ENCODE measurements at places on chromosomes 4 and X.

- DNase-seq = no peak
Observed at GRCh38 chrX:107747596-107748161, 27.9 kb downstream of the TSC22D3 start.

DNA sequence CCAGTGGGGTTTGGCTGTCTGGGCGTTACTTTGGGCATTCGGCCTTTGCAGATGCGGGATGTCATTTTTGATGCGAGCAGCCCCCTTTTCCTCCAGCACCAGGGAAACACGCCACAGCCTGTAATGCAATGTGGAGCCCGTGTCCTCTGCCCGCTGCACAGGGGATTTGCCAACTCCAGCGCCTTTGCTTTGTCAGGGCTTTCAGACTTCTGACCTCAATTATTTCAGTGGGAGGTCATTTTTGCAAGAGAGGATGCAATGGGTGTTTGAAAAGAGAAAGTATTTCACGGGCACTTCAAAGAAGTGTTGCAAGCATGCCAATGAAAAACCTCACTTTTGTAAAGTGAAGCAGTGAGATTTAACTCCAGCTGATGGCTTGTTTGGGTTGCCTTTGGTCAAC lies 11.5 kb downstream of the CLCN4 start:
- DNase-seq = no peak

DNA sequence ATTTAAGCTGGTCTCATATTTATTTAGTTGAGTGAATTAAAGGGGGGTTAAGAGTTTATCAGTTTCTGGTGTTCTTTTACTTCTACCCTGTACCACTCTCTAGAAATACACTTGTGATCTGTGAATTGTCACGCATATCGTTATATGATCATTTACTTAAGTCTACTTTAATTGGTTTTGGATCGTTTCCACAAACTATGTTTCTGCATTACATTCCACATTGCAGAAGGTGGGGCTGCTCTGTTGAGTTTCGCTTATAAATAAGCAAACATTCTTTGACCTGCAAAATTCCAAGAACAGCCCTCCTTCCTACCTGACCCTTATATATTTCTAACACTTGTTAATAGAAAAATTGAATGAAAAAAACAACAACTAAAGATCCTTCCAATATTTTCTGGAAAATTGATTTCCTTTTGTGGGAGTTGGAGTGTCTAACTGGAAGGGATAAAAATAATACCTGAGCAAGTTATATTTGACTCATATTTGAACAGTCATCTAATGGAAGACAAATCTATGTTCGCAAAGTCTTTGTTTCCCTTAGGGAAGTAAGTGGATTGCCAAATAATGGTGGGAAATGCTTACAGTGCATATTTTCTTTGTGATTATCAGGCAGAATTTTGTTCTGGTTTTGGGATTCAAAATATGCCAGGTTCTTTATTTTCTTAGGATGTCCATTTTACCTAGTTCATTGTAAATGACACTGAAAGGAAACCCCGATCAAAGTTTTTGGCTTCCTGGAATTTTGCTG lies 152.7 kb downstream of the RELL1 start:
- DNase-seq = no peak

DNA sequence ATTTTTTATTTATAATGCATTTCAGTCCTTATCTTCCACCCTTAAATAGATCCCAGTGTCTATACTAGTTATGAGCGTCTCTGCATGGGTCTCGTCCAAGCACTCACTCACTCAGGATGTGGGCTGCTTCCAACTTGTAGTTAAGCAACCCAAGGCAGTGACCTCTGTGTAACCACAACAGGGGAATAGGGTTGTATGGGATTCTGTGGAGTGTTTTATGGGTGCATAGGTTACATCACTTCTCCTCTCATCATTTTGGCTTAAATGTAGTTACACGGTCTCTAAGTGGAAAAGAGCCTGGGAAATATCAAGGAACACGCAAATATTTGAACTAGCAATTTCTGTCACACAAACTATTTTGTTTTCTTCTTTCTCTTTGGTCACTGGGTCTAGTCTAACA lies 931.0 kb downstream of the STIM2 start:
- DNase-seq = no peak

- no peak for DNase-seq
Observed at GRCh38 chr4:74631338-74631737, 163.0 kb downstream of the BTC start.

DNA sequence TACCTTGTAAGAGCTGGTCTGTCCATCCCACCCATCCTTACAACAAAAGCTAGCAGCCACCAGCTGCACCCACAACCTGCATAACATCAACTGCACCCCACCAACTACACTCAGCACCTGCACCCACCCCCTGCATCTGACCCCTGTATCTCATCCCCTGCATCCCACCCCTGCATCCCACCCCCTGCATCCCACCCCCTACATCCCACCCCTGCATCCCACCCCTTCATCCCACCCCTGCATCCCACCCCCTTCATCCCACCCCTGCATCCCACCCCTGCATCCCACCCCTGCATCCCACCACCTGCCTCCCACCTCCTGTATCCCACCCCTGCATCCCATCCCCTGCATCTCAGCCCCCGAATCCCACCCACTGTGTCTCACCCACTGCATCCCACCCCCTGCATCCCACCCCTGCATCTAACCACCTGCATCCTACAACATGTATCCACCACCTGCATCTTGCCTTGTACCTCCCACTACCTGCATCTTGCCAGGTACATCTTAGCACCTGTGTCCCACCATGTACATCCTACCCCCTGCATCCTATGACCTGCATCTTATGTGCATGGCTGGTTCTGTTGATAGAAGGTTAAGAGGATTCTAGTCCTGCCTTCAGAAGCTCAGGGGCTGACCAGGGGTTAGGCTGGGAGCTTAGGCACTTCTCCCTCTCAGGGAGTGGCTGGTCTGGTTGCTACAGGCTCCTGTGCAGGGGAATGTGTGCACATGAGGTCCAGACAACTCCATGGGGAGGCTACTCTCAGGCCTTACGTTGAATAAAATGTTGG lies 9.4 kb downstream of the TMEM271 start:
- DNase-seq = peak; percentile 62

- no peak for DNase-seq
Observed at GRCh38 chrX:123138473-123138872, 45.6 kb upstream of the GRIA3 start.

GRCh38 chrX:103782640-103783039 lies 6.0 kb downstream of the PLP1 start:
- DNase-seq = no peak

DNA sequence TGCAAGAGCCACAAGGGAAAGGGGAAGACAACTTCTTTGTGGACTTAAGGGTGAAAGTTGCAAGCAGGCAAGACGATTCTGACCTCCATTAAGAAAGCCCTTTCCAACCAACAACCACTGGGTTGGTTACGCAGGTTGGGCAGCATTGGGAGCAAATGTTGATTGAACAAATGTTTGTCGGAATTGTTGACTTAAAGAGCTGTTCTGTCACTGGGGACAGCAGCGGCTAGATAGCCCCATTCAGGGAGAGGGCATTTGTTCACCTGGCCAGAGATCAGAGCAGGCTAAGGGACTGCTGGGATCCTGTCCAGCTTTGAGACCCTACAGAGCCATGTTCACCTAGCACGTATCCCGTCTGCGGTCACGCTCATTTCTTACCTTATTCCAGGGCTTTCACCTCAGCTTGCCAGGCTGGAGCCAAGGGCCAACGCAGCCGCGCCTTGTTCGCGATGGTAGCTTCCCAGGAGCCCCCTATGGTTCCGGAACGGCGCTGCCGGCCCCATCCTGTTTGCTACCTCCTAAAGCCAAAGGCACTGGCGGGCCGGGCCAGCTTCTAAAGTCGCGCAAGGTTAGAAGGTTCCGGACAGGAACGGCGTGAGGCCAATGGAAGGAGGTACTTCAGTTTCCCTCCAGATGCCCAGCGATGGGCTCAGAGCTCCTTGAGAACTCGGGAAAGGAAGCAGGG lies 24.6 kb downstream of the F9 start:
- no peak for DNase-seq

- no peak for DNase-seq
Observed at GRCh38 chr4:187921946-187922623, 73.5 kb upstream of the ZFP42 start.

DNA sequence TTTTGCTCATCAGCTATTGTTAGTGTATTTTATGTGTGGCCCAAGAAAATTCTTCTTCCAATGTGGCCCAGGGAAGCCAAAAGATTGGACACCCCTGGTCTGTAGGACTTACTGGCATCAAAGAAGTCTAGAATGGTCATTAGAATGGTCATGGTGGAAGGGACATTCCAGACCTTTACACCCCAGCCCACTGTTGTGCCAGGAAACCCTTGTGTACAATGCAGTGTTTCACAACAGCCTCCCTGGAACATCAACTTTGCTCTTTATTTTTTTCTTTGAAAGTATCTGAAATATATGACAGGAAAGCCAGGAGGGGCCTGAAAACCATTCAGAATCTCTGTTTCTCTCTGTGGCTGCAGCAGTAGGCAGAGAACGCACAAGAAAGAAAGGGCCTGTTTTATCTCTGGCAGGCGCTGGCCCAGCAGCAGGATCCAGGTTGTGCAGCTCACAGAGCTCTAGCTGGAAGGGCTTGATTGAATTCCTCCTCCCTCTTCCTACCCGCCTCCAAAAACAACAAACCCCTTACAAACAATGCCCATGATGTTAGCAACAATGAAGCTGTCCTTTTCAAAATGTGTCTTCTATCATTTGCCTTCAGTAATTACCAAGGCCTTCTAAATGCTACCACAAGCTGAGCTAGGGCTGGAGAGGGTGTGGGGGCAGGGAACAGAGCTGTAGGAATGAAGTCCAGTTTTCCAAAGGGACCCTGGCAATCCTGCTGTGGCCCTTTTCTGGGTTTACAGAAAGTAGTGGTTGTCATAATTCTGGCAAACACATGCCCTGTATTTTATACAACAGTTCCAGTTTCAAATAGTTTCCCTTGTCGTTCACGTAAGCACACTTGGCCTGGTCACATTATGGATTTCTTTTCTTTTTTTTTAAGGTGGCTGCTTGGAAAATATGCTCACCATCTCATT lies 32.3 kb upstream of the TFDP3 start:
- no peak for DNase-seq

GRCh38 chr4:41939016-41939626 lies 3.9 kb downstream of the TMEM33 start:
- DNase-seq = no peak

- no peak for DNase-seq
Observed at GRCh38 chr4:150302553-150302952, 224.3 kb downstream of the DCLK2 start.

- DNase-seq = no peak
Observed at GRCh38 chr4:76458825-76459224, 23.8 kb downstream of the SHROOM3 start.

- no peak for DNase-seq
Observed at GRCh38 chr4:99209671-99210070, 9.4 kb downstream of the ADH6 start.

GRCh38 chrX:78314561-78314960 lies 12.8 kb downstream of the CYSLTR1 start:
- no peak for DNase-seq

DNA sequence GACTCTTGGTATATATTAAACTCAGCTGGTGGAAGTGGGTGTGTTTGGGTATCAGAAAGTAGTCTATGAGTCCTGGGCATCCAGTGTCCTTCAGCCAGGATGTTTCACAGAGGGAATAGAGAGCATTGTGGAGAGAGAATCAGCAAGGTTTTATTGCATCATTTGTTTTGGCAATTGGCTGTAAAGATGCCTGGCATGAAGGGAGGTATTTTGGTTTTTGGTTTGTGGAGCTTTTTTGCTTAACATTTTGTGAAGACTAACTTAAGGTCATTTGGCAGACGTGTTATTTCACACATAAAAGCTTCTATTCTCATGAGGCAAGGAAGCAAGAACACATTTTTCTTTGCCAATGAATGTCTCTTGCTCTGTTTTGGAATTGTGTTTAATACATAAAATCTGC lies 71.1 kb downstream of the DCLK2 start:
- no peak for DNase-seq

DNA sequence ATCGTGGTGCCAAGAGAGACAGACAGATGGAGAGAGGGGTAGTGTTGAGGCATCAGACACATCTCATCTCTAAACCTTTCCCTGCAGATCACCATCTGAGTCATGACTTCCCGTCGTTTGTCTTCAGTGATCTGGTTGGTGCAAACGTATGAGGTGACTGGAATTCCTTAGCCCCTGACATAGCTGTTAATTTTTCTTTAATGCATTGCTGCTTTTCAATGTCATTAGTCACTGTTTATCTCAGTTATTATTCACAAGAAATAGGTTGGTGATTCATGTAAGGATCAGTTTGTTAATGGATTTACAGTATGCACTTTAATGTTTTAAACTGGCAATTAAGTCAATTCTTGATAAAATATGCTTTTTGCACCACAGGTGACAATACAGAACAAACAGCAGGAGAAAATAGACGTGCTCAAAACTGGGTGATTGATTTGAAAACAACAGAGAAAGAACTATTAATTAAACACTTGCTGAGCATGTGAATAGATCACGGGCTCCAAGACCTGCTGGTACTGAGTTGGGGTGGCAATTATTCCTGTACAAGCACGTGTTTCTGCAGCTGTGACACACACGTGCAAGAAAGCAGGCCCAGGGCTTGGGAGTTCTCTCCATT lies 1.3 kb upstream of the TMEM154 start:
- DNase-seq = no peak

- no peak for DNase-seq
Observed at GRCh38 chrX:105052926-105053325, 167.6 kb downstream of the TEX13A start.

DNA sequence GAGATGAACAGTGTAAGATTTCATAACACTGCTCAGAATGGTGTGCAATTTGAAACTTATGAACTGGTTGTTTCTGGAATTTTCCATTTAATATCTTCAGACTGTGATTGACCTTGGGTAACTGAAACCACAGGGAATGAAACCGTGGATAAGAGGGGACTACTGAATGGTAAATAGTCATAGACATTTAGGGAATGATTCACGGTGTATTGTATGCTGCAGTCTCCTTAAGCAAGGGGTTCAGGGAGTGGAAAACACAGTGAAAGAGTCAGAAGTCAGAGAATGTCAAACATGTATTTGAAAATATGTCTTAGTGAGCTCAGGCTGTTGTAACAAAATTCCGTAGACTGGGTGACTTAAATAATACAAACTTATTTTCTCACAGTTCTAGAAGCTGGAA lies 398.2 kb upstream of the DIPK2B start:
- DNase-seq = no peak

GRCh38 chr4:74504212-74504611 lies 59.3 kb downstream of the AREG start:
- DNase-seq = no peak

- DNase-seq = no peak
Observed at GRCh38 chr4:150609131-150609530, 27.2 kb downstream of the MAB21L2 start.

DNA sequence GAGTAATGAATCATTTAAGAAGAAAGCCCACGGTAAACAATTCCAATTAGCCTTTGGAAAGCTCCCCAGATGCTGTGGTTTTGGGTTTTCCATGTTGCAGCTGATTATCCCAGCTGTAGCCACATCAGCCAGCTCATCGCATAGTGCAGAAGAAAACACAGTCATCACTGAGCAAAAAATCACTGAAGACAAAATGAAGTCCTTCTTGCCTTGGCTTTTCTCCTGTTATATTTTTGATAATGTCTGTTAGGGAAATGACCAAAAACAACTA lies 193.0 kb upstream of the C1QTNF7 start:
- no peak for DNase-seq

- no peak for DNase-seq
Observed at GRCh38 chr4:158411269-158411668, 110.4 kb upstream of the RXFP1 start.

- DNase-seq = no peak
Observed at GRCh38 chr4:22474636-22475310, 41.1 kb downstream of the ADGRA3 start.

- DNase-seq = no peak
Observed at GRCh38 chr4:76581077-76581962, 146.3 kb downstream of the SHROOM3 start.

GRCh38 chr4:81629366-81629765 lies 157.7 kb upstream of the RASGEF1B start:
- no peak for DNase-seq
